Prostate gland (tissue), 2 donors: ENCODE measurements at places on chromosomes 7 and 10. TPM values are rescaled to one million over a fixed set of nuclear protein-coding genes. Genes with fewer than 3 reads are reported as not detected.

CLDN3 gene
- 156 TPM for total RNA-seq

HIBADH gene
- 80.5 TPM for total RNA-seq

- no peak for DNase-seq
These were observed 219.4 kb downstream of the BUB3 start for GRCh38 chr10:123373591-123373990.

DNA sequence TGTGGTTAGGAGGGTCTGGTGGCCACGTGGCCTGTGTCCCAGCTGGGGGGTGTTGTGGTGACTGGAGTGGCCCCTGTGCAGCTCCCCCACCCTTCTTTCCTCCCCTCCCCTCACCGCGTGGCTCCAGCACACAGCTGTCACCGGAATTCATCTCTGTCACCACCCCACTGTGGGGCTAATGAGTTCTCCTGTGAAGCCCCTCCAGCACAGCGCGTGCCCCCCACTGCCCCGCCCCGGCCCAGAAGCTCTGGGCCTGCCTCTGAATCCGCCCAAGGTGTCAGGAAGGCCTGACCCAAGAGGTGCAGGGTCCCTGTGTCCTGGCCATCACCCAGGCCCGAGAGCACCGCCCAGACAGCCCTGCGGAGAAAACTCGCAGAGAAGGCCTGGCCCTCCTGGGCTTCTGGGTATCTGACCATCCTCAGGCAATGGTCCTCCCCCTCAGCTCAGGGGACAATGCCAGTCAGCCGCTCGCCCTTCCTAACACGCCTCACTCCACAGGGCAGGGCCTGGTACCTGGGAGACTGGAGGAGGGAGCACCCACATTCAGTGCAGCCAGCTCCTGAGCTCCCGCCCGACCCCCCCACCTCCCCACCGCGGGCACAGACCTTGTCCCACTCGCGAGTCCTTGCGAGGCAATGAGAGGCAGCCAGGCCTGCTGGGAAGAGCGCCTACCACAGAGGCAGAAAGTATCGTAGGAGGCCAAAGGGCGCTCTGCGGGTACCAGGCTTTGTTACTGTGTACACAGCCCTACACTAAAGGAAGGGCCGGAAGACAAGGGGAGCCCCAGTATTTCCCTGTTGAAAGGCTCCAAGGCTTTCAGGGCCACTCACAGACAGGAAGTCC, 38.2 kb downstream of the GBX1 start:
- DNase-seq = no peak

- no peak for DNase-seq
These were observed 165.3 kb downstream of the AGMO start for GRCh38 chr7:15396210-15397158.

DNA sequence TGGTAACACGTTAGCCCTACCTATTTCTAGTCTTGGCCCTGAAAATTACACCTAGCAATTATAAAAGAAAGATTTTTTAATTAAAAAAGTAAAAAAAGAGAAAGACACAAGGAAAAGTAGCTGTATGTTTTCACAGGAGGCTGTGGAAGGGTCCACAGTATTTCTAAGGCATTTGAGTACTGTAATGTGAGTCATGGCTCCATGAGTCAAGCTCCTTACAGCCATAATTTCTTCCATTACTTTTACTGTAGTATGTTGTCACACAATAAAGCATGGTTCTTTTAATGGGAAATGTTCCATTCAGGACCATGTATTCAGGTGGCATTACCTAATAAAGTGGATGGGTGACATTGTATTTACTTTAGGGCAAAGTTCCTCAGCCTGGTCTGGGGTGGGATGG, 113.4 kb downstream of the GPR37 start:
- no peak for DNase-seq
